ENCODE measurements at places on chromosomes 13 and 19.

DNA sequence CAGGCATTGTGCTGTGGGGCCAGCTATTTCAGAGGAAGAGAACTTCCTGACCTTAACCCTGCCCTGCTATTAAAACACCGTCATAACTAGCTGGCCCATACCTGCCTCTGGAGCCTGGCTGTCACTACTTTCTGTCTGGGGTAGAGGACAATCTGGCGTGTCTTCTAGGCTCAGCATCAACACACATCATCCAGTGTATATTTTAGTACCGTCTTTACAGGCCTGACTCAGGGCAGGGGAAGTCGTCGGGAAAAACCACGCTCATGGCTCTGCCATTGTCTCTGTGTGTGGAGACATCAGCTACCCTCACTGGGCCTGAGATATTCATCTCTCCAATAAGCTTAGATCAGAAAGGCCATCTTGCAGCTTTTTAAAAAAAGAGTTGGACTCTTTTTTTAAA is 151.1 kb downstream of the KATNAL1 start:
- no peak for DNase-seq

DNA sequence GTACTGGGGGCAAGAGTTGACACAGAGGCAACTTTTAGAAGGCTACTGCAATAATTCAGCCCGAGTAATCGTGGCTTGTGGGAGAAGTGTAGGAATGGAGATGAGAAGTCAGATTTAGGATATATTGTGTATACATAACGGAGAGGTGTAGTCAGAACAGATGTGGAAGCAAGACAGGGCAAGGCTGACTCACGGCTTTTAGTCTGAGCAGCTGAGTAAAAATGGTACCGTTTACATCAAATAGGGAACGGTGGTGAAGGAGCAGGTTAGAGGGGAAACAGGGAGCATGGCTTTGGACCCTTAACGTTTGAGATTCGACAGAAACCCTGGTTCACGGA is 796 bp upstream of the LSM14A start:
- no peak for DNase-seq

DNA sequence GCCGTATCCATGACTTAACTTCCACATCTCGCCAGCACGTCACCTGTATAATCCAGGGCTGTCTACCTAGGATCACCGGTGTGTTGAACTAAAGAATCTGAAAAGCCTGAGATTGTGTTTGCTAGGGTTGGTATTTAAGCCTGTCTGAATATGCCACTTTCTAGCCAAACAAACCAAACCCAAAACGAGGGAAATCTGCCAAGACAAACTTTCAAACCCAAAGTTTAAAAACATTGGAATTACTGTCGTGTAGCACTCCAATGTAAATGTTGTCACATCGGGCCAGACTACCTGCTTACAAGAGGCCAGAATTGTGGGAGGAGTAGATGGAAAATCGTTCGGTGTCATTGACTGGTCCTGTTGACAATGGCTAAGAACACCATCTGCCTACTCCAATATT is 747.8 kb downstream of the EFNB2 start:
- DNase-seq: peak; percentile 28

DNA sequence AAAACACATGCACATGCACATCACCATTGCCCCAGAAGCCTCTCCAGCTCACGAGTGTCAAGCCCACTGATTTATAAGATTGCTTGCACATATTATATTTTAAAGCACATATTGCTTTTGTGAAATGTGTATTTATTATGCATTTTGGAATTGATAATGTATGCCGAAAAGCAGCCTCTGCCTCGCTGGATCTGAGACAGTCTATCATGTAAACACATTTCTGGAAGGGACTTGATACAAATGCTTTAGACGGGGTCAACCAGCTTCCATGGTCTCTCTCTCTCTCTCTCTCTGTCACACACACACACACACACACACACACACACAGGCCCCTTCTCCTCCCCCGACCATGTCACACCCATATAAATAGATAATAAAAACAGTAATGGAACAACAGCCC is 203.8 kb downstream of the TUBA3C start:
- DNase-seq: no peak

- DNase-seq: peak; percentile 53
These were observed 28.3 kb downstream of the ZNF507 start for GRCh38 chr19:32373585-32374295.

DNA sequence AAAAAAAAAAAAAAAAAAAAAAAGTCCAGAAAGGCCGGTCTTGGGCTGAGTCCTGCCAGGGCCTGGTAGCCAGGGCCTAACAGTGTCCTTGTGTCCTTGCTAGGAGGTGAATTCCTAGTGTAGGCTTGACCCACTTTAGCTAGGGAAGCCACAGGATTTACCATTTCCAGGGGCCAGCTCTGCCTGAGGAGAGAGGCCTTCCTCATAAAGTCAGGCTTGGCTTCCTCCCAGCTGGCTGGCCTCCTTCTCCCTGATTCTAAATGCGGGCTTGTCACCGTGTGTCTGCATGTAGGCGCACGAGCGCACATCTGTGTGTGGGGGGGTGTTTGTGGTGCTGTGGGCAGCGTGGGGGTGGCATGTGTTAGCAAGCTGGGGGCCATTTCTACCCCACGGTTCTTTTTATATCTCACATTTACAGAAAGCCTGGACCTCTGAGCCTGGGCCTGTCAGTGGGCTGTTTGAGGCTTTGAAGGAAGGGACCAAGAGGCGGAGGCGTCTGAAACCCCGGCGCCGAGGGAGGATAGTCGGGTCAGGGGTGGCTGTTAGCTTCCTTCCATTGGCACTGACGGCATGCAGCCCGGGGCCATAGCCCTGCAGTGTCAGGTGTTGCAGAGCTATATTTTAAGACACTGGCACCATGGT is 31.7 kb downstream of the IER2 start:
- peak; percentile 79 for DNase-seq

- peak; percentile 73 for DNase-seq
These were observed 24.1 kb upstream of the UBAC2 start for GRCh38 chr13:99176309-99177276.

DNA sequence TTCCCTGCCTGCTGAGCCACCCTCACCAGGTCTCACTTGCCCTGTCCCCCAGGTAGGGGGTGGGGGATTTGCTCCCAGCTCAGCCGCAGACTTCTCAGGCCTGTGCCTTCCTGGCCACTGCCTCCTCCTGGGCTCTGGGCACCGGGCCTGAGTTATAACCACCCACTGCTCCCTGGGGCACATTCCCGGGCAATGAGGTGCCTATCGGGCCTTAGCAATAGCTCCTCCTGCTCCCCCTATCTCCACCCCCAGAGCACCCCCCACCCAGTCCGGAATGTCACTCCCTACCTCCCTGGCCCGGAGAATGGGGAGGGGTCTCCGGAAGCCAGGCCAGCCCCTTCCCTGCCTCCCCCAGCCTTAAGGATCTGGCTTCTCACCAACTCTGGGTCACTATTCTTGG is at the start of gene KLK5:
Gene KLK5, minus strand, starts transcription at position 129 of the 400 bp plus-strand sequence. CDS start 381 bp downstream, outside the sequence.
- no peak for DNase-seq

DNA sequence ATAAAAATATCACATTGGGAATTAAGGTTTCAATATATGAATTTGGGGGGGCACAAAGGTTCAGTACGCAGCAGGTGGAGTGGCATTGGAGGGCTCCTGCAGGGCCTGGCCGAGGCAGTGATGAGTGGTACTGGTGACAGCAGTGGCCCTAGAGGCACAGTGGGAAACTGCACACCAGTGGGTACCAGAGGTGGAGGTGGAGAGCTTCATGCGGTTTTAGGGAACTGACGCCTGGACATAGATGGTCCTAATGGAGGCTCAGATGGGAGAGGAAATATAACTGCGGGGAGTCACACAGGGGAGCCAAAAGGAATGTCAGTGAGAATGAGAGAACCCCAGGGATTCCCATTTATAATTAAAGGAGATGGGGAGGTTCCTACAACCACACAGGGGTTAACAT is 156.2 kb downstream of the COG6 start:
- no peak for DNase-seq

DNA sequence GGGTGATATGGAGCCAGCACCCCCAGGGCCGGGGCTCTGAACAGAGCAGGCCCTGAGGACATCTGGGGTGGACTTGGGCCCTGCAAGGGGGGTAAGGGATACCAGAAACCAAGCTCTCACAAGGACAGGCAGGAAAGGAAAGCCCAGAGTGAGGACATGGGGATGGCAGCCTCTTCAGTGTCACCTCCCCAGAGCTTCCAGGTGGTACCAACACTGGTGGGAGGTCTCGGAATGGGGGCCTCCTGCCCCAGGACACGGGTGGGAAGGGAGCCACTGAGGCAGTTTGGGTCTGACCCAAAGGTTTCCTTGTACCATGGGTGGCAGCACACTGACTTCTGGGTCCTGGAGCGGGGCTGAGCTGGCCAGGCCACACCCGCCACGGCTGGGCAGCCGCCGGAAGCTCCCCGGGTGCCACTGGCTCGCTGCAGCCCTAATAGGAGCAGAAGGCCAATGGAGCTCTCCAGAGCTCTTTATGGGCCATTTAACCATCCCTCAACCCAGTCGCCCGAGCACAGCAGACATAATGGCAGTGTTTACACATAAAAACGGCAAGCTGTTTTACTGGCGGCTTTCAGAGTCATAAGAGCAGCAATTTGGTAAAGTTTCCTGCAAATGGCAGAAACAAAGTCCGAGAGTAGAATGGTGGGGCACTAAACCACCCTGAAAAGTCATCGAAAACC is 59.3 kb downstream of the PEPD start:
- no peak for DNase-seq

DNA sequence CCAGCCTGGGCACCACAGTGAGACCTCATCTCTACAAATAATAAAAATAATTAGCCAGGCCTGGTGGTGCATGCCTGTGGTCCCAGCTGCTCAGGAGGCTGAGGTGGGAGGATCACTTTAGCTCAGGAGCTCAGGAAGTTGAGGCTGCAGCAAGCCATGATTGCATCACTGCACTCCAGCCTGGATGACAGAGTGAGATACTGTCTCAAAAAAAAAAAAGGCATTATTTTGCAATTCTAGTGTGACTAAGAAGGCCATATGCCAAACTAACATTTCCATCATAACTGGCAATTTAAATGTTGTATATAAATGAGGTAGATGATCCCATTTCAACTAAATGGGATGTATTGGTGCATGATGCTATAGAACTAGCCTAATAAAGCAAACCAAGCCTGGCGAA is 632.8 kb upstream of the KLF12 start:
- DNase-seq: no peak

DNA sequence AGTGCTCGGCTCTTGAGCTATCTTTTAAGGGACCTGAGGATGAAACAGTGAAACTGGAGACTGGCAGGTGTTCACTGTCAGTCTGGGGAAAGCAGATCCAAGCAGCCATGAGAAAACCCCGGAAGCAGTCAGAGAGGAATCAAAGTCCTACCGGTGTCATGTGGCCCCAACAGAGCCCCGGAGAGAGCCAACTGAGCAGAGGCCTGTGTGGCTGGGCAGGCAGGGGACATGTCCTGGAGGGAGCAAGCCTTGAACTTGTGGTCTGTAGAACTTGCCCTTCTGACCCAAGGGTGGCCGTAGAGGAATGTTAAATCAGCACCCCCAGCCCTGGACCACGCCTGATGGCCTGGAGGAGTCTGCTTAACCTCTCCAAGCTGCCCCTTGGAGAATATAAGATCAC is 113.7 kb upstream of the ZNF507 start:
- DNase-seq: no peak

DNA sequence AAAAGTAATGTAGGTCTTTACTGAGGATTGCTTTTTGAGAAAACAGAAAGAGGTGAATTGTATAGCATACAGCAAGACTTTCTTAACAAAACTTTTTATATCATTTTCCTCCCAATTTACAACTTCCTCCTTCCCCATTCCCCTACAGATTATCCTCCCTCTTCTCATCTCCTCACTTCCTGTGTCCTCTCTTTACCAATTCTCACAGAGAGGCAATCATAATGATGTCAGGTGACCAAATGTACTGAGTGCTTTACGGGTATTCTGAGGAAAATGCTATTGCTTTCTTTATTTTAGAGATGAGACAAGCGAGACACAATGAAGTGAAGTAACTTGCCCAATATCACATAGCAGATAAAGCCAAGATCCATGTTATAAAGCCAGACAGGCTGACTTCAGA is 1.7 kb upstream of the MTMR6 start:
- DNase-seq: no peak

GRCh38 chr13:35887115-35887666 is 244.0 kb downstream of the DCLK1 start:
- no peak for DNase-seq

DNA sequence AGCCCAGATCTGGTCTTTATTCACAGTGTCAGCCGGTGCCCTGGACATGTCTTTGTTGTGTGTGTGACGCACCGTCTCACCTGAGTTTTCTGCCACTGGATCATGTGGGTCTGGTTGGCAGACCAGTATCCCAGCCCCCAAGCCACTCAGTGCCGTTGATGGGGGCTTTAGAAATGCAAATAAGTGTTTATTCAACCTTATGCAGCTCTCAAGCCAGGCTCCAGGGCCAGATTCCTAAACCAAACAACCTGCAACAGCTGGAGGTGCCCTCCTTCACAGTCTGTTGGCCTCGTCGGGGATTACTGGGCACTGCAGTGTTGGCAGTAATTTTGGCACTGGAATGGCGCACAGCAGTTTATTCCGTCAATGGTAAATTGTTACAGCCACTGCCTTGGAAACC is 21.6 kb downstream of the FAM124A start:
- no peak for DNase-seq

- DNase-seq: no peak
These were observed 29.4 kb downstream of the CCNE1 start for GRCh38 chr19:29841209-29841558.

DNA sequence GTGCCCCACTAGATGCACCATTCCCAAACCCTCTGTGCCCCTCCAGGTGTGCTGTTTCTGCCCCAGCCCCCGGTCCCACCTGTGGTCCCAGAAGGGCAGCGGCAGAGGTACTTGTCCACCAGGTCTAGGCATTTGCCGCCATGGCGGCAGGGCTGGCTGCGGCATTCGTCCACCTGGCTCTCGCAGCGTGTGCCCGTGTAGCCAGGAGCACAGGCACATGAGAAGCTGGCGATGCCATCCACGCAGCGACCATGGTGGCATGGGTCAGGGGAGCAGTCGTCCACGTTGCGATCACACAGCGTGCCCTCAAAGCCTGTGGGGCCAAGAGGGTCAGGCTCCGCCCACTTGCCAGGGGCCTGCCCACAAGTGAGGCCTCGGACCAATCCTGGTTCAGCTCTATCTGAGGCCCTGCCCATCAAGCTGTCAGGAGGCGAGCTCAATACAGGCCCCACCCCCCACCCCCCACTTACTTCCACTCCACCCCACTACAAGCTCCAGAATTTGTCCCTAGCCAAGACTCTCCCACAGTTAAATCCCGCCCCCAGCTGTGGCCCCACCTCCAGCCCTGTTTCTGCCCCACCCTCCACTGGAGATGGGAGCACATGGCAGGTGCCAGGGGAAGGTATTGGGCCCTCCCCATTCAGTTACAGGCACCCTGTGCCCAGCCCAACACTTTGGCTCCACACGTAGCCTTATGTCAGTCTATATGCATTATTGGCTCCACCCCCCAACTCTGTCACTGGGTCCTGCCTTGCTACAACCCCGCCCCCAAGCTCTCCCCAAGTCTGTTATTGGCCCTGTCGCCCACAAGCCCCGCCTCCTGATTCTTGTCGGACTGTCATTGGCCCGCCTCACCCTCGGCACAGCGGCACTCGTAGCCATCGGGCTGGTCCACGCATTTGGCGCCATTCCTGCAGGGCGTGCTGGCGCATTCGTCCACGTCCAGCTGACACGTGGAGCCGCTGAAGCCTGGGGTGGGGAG is 13.5 kb downstream of the NOTCH3 start:
- DNase-seq: no peak

- no peak for DNase-seq
These were observed 107.8 kb downstream of the RXFP2 start for GRCh38 chr13:31846961-31847752.

GRCh38 chr13:30289533-30289932 is 17.8 kb downstream of the KATNAL1 start:
- DNase-seq: no peak
